Skeletal muscle cell (primary cell): ENCODE measurements at places on chromosomes 11 and 22.

- DNase-seq = no peak
Observed at GRCh38 chr22:39620924-39621690, 50.6 kb downstream of the CACNA1I start.

- DNase-seq = no peak
Observed at GRCh38 chr11:17775035-17775348, 40.4 kb downstream of the KCNC1 start.

DNA sequence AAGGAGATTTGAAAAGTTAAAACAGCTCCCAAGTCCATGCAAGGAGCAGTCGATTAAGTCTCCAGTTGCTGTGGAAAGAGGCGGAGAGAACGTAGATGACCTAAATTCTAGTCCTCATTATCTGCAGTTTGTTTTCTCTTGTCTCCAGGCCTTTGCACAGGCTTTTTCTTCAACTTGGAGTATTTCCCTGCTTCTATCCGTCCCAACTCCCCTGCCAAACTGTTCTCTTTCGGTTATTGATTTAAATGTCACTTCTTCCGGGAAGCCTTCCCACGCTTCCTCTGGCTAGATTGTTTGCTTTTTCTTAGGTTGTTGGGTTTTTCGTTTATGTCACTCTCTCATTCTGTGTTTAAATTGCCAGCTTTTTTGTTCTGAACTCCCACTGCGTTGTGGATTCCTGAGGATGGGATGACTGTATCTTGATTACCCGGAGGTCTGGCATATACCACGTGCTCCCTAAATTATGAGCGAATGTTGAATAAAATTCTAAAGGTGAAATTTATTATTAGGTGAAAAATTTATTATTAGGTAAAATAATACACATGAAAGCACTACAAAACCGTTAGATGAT lies 463 bp downstream of the TMEM126B start:
- no peak for DNase-seq

GRCh38 chr22:25090225-25090890 lies 109.3 kb upstream of the CRYBB3 start:
- DNase-seq = no peak

GRCh38 chr11:19919050-19919561 lies 206.5 kb downstream of the NAV2 start:
- peak; percentile 93 for DNase-seq

GRCh38 chr11:119720311-119720913 lies 8.6 kb downstream of the NECTIN1 start:
- no peak for DNase-seq

GRCh38 chr11:81979448-81979847 lies 754.2 kb downstream of the FAM181B start:
- DNase-seq = no peak

GRCh38 chr11:86043765-86044503 lies 24.9 kb downstream of the PICALM start:
- DNase-seq = no peak

GRCh38 chr11:14413307-14414069 lies 54.5 kb upstream of the RRAS2 start:
- DNase-seq = peak; percentile 59

DNA sequence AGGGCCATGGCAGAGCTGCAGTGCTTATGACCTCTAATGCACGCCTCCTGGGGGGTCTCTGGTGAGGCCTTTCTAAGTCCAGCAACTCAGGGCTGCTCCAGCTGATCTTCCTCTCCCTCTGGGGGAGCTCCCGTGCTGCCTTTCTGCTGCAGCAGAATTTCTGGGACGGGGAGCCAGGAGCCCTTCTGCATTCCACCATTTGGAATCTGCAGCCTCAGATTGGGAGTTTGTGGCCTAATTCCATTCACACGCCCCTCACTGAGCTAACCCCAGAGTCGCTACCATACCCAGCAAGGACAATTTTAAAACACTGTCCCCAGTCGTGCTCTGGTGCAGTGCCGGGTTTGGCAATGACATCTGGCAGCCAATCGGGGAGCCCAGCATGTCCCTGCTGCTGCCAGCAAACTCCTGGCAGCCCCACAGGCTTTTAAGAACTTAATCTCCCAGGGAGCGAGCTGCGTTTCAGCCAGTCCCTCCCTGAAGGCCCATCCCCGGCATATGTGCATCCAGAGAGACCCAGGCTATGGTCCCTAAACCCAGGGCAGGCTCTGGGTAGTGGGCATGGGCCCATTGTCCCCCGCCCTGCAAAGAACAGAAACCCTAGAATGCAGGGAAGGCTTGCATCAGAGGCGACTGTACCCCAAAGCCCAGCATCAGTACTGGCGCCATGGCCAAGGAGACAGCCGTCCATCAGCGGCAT lies 4.7 kb downstream of the SHANK2 start:
- DNase-seq = no peak

- DNase-seq = no peak
Observed at GRCh38 chr11:113895367-113896155, 9.0 kb upstream of the HTR3B start.

DNA sequence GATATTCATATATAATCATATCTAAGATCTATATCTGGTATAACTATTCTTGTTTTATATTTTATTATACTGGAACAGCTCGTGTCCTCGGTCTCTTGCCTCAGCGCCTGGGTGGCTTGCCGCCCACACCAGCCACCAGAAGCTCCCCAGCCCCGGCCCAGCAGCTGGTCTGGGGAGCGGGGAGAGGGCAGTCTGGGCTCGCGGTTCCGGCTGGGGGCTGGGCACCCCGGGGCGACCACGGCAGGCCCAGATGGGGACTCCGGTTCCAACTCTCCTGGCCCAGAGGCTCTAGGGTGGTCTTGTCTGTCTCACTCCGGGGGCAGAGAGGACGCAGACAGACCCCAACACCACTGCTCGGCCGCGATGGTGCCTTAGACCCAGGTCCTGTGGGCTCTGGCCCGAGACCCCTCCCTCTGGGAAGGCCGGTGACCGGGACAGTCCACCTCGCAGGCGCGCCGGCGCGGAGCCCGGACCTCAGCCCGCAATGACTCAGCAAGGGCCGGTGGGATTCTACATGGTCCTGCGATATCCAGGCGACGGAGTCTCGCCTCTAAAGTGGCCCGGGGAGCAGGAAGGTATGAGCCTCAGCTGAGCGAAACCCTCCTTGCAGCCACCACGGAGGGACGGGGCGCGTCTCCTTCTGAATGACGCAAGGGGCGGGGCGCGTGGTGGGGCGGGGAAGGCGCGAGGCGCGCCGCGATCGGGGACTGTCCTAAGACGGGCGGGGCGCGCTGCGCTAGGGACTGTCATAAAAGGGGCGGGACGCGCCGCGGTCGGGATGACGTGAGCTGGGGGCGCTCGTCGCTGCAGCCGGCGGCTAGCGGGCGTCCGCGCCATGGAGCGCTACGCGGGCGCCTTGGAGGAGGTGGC lies at the start of gene DGCR6:
TSS of gene DGCR6 (plus strand) at position 781 of the 870 bp plus-strand sequence. CDS start at position 836, 55 bp downstream.
- no peak for DNase-seq

DNA sequence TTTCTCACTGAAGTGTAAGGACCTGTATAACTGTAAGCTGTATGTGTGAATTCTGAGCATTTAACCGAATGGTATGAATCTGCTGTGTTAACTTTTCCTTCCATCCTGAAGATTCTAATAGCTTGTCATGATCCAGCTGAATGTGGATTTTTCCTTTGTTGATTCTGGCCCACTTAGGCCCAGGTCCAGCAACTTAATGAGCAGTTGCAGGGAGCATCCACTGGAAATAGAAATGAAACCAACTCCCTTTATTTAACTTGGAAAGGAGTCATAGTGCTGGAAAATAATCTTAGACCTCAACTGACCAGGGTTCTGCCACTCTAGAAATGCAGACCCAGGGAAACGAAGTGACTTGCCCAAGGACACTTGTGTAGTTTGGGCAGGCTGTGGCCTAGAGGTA lies 142.3 kb upstream of the MTNR1B start:
- no peak for DNase-seq

DNA sequence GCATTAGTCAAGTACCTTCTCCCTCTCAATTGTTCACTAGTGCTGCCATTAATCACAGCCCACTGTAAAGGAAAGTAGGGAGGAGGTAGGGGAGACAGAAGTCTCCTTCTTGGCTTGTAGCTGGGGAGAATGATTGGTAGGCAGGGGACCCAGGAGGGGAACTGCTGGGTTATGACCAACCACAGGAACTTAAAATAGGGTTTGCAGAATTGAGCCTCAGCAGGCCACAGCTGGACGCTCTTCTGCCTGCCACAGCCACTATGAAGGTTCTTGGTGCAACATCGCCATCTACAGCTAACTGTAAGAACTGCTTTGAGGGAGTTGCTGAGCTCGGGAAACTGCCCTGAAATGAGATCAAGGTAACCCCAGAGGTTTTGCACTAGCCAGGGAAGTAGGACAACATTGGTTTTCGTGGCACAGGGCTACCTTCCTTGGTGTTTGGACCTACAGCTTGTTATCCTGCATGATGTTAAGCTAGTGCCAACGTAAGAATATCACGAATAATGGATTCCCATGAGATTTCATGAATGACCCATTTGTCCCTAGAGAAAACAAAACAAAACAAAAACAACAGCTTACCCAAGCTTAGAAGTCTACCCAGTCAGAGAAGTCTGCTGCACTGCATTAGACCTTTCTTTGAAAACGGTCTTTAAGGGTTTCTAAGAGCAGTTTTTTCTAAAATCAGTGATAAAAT lies 787.1 kb upstream of the API5 start:
- peak; percentile 17 for DNase-seq

DNA sequence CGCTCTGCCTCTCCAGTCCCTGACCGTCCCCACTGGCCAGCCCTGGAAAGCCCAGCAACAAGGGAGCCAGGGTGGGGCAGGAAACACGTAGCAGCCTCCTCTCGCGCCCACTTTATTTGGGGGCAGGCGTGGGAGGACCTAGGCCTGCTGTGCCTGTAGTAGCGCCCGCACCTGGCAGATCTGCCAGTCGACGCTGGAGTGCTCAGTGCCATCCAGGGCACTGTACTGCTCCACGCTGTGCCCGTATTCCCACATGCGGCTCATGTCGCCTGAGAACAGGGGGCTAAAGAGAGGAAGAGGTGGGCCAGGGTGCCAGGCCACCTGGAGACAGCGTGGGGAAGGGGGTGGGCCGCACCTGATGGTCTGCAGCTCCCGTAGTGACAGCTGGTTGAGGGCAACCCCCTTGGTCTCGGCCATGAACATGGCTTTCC lies 17.0 kb upstream of the DRICH1 start:
- no peak for DNase-seq

GRCh38 chr11:72716290-72716689 lies 35.9 kb downstream of the ARAP1 start:
- DNase-seq = no peak

DNA sequence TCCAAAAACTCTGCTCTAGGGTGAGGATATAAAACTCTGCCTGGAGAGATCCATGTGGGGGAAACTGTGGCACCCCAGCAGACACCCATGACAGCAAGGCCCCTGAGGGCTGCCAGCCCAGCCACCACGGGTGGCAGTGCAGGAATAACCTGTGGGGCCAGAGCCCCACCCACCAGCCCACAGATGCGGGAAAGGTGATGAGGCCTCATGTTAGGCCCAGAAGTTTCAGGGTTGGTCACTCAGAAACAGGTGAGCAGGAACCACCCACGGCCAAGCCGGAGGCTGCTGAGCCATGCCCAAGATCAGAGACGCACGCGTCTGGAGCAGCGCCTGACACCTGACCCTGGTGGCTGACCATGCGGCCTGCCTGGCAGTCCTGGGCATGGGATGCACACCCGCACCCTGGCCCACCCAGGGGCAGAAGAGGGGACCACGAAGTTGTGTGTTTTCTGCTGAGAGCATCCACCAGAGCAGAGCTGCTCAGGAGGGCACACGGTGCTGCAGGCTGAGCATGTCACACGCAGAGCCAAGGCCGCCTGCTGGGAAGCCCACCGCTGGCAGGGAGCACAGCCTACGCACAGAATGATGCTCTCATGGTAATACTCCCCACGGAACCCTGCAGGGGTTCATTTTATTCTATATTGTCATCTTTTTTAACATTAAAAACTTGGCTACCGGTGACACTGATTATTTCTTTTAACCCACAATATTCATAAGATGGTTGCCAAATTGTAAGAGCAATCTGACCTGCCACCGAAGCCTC lies 41.2 kb downstream of the DUSP8 start:
- DNase-seq = no peak

DNA sequence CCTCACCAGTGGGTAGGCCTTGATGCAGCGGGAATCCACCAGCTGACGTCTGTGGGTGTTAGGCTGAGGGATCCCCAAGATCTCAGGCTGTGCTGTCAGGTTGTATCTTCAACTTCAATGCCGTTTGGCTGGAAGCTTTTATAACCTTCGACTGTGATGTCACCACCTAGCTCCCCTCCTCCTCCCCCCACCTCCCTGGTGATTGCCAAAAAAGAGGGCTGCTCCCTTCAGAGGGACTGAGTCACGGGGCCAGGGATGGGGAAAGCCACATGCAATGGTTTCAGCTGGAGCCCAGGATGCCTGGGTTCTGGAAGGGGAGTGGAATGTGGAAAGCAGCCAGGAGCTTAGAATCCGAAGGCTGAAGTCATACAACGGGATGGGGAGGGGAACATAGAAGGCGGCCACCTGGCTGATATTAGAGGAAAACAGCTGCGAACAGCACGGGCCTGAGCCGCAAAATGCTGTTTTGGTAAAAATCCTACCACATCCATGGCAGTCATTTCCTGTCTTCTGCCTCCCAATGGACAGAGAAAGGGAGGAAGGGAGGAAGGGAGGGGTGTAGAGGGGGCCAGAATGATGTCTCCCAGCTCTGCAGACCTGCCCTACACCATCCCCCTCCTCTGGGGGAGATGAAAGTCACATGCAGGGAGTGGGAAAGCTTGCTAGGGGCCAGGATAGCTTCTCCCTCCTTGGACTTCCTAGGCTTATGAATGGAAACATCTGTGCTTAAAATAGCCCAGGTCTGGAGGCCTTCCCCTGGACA lies at the start of gene LRRN4CL:
TSS of gene LRRN4CL (minus strand) at position 110 of the 763 bp plus-strand sequence. CDS start 1,022 bp downstream, outside the sequence.
- DNase-seq = peak; percentile 71

DNA sequence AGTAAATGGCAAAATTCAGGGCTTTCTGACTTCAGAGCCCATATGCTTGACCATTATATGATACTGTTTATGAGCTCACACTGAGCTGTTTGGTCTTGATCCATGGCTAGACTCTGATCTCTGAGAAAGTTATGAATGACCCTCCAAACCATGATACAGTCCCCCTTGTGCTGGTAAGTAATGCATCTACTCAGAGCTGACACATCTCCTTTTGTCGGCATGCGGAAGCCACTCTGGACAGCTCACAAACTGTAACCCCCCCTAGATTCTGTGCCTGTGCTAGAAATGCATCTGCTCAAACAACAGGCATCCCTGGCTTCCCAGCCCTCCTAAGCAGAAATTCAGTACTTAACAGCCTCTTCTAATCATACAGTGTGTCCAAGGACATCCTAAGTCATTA lies 150.8 kb upstream of the RAG2 start:
- DNase-seq = no peak

DNA sequence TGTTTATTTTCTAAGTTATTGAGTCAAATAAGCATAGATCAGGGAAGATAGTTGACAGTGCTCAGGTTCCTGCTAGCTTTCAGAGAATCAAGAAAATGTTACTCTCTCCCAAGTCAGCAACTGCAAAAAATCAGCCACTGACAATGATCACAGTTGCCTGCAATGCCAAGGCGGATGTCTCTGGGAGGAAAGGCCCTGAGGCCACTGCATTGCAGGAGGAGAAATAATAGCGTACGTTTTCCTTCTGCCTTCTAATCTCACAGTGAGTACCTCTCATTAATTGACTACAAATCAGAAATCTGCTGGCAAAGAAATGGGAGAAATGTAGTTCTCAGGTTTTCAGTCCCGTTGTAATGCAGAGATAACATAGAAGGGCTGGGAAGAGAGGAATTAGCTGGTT lies 54.0 kb upstream of the SPON1 start:
- DNase-seq = no peak

- no peak for DNase-seq
Observed at GRCh38 chr11:14746857-14747395, 103.3 kb downstream of the PDE3B start.
